ENCODE measurements at places on chromosomes 13 and 19. TPM values are rescaled to one million over a fixed set of nuclear protein-coding genes. Genes with fewer than 3 reads are reported as not detected.

Gene ASF1B
- total RNA-seq: 3.6 TPM

Gene THSD8
- not detected for total RNA-seq

Gene NPAS1
- total RNA-seq: not detected

Gene IL12RB1
- total RNA-seq: 0.26 TPM

Gene STOML3
- not detected for total RNA-seq

Gene ZNF468
- total RNA-seq: 24.7 TPM

Gene THSD1
- total RNA-seq: 49.3 TPM

Gene SHISA2
- total RNA-seq: 2.4 TPM

Gene IGFLR1
- 0.34 TPM for total RNA-seq

Gene ZNF724
- 3.7 TPM for total RNA-seq

Gene ZNF177
- total RNA-seq: 0.76 TPM

Gene ITPKC
- total RNA-seq: 16.7 TPM

Gene HSD17B14
- total RNA-seq: 6.2 TPM

Gene MUC16
- not detected for total RNA-seq
